AG04449 (cell line): ENCODE measurements at places on chromosomes 11 and 22.

DNA sequence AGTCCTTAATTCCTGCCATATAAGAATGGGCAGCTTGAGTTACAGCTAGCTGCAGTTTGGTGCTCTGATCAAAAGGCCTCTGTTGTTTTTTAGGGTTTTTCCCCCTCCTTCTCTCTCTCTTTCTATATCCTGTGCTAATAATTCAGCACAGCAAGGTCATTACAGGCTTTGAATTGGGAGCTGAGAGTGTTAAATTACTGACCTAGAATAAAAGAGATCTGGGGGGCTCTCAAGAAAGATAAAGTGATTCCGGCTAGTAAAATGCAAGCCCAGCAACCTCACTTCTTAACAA lies 84.9 kb downstream of the CSTPP1 start:
- DNase-seq: no peak

- no peak for DNase-seq
Measured at GRCh38 chr11:36452961-36453360, 57.1 kb downstream of the TRAF6 start.

- no peak for DNase-seq
Measured at GRCh38 chr11:65448074-65448417, 25.4 kb downstream of the NEAT1 start.

GRCh38 chr11:71551711-71552110 lies 3.5 kb downstream of the KRTAP5-9 start:
- DNase-seq: no peak

GRCh38 chr22:49404020-49404419 lies 423.7 kb downstream of the BRD1 start:
- DNase-seq: no peak

DNA sequence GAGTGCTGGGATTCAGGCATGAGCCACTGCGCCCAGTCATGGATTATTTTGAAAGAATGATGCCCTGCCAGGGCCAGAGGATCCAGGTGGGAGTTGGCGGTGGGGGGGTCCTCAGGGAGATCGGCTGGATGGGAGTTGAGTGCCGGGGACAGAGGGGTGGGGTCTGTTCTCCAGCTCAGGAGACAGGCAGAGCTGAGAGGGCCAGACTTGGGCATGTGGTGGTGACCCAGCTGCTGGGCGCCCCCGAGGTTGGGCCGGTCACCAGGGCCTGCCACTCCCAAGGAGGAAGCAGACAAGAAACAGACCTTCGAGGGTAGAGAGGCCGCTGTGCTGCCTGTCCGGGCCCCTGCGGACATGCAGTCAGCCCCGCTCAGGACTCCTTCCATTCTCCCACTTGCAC lies 11.8 kb upstream of the PRODH start:
- DNase-seq: no peak

DNA sequence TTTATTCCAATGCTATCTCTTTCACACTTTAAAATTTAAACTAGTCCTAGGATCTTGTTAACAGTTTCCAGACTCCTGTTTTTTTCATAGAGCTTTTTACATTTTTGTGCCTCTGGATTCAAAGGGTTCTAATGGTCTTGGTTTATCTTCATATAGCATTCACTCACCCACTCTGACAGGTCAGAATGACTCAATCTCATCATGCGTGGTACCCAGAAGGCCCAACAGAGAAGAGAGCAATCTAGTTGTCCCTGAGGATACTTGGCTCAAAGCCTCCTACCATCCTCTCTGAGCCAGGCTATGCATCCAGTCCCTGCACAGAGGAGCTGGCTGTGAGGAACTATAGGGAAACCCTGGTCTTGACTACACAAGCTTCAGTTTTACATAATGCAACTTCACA lies 27.5 kb downstream of the MAML2 start:
- DNase-seq: no peak

GRCh38 chr11:125378571-125378970 lies 117.5 kb downstream of the FEZ1 start:
- DNase-seq: no peak

GRCh38 chr11:128133501-128133900 lies 453.9 kb downstream of the ETS1 start:
- DNase-seq: no peak

- DNase-seq: no peak
Measured at GRCh38 chr11:69283446-69283845, 10.5 kb upstream of the MYEOV start.

DNA sequence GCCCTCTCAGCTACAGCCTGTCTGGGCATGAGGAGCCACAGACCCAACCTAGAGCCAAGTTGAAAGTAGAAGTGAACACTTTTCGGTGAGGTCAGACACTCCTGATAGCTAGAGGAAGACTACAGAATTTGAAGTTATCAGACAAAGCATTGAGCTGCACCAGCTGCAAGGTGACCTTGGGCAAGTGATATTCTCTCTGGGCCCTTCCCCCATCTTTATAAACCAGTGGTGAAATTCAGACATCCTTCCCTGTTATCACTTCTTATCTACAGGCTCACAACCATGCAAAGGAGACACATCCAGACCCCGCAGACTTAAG lies 8.0 kb upstream of the PMM1 start:
- DNase-seq: no peak

- DNase-seq: no peak
Measured at GRCh38 chr11:36091256-36091811, 147.5 kb downstream of the LDLRAD3 start.

DNA sequence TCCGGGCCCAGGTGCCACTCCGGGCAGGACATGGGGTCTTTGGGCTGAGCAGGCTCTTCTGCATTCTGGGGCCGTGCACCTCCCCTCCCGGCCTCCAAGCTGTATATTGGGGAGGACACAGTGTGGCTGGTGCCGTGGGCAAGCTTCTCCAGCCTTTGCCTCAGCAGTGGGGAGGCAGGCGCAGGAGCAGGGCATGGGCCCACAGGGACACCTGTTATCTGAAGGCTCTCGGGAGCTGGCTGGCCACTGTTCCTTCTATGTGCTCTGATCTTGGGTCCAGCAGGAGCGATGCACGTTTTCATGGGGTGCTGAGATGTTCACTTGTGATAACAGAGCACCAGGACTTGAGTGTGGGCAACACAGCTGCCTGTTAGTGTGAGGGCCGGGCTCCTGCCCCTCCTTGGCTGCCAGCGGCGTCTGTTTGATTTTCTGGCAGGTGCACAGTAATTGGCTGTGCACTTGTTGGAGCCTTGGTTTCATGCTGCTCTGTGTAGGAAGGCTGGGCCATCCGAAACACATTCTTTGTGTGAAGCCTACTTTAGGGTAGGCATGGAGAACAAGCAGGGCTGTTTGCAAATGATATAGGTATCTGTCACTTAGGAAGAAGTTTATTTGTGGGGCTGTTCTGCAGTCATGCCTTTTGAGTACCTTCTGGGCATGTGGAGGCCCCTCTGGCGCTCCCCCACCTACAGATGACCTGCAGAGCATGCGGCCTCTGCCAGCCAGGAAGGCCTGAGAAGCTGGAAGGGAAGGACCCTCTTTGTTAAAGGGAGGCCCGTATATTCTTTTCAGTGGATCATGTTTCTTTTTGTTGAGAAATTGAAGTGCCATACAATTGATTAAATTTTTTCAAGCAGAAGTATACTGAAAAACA lies 201.5 kb downstream of the TBC1D22A start:
- DNase-seq: no peak
